ENCODE measurements at places on chromosomes 16 and 17.

DNA sequence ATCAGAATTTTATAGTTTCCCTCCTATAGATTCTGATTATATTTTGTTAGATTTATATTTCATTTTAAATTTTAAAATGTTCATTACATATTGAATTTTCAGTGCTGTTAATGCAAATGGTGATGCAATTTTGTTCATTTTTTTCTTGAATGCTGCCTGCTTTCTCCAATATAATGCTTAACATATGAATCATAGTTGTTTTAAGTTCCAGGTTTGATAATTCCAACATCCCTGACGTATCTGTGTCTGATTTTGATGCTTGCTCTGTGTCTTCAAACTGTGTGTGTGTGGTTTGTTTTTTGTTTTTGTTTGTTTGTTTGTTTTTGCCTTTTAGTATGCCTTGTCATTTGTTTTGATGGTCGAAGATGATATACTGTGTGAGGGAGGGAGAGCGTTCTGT is 134.7 kb upstream of the ELAC2 start:
- DNase-seq: no peak

GRCh38 chr16:66271074-66272060 is 95.1 kb upstream of the CDH5 start:
- DNase-seq: no peak

GRCh38 chr16:17657045-17657444 is 186.3 kb upstream of the XYLT1 start:
- DNase-seq: no peak

GRCh38 chr16:46748775-46749705 is 896 bp upstream of the MYLK3 start:
- no peak for DNase-seq

- no peak for DNase-seq
These were observed 12.4 kb downstream of the TEX14 start for GRCh38 chr17:58679263-58680037.

GRCh38 chr16:12791340-12791739 is 12.3 kb downstream of the CPPED1 start:
- DNase-seq: no peak

GRCh38 chr16:49100366-49100765 is 181.3 kb downstream of the CBLN1 start:
- DNase-seq: no peak

DNA sequence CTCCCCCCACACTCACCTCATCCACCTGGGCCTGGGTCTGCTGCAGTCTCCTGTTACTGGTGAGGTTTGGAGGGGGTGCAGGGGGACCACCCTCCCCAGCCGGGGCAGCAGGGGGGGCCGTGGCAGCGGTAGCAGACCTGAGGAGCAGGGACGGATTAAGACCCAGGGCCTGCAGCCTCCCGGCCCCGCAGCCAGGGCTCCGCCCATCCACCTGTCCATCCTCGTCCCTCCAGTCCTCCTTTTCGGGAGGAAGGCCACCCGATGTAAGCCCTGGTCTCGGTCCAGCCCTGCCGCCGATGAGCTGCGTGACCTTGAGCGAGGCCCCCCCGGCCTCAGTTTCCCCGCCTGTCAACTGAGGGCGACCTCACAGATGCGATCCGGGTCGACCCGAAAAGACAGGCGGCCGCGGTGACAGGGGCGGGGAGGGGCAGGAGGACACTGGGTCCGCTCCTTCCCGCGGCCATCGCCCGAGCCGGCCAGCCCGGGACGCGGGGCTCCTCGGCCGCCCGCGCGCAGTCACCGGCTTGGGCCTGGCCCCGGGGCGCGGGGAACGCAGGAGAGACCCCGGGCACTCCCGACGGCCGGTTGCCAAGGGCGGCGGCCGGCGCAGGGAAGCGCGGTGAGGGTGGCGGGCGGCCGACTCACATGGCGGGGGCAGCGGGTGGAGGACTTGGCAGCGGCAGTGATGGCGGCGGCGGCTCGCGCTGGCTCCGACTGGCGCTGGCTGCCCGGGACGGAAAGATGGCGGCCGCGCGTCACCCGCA is at the start of gene VAMP2:
Gene VAMP2 (minus strand): TSS at position 716 of the 764 bp plus-strand sequence. CDS start 69 bp downstream, at position 647.
- no peak for DNase-seq
